AG10803 (cell line): ENCODE measurements at places on chromosomes 2 and 18.

GRCh38 chr2:113878743-113879142, 11.1 kb upstream of the ACTR3 start:
- DNase-seq = no peak

DNA sequence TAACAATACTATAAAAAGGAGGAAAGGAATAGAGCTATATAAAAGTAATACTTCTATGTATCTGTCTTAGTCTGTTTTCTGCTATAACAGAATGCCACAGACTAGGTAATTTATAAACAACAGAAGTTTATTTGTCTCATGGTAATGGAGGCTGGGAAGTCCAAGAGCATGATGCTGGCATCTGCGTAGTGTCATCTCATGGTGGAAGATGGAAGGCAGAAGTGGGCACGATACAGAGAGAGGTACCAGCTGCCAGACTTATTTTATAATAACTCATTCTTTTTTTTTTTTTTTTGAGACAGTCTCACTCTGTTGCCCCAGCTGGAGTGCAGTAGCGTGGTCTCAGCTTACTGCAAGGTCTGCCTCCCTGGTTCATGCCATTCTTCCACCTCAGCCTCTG, 4.3 kb downstream of the DHX57 start:
- DNase-seq = no peak

GRCh38 chr2:8324901-8325300, 357.0 kb upstream of the ID2 start:
- DNase-seq = no peak

DNA sequence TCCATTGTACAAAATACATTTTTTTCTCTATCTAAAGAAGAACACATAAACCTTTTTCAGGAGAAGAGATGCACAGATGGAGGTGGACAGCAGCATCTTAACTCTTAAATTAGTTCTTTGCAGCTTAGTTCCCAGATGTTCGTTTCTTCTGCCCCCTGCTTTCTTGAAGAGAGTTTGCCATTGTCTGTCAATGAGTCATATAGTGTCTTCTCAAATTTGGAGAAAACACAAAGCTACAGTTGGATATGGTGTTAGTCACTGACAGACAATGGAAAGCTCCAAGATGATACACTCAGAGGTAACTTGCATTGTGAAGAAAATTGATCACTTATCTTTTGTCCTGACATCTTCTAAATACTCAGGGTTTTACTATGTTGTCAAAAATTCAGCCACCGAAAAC, 48.8 kb upstream of the TMEFF2 start:
- peak; percentile 24 for DNase-seq

- no peak for DNase-seq
These were observed 52.0 kb downstream of the TEKT4 start for GRCh38 chr2:94923196-94923595.

DNA sequence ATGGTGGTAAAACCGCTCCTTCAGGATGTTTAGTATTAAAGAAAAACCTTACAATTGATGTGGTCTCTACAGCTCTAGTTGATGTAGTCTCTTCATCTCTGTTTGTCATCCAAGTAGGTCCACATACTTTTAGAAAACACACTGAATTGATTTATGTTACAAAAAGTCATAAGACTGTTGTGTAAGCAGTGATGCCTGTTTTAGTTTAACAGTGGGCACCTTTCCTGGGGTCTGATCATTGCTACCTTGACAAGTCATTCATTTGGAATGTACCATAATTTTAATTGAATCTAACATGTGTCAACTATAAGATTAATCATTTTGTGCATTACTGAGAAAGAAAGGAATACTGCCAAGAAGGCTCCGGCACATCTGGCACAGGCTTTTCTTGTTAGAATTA, 34.3 kb downstream of the GIGYF2 start:
- DNase-seq = peak; percentile 71

GRCh38 chr2:224223851-224224555, 177.9 kb downstream of the FAM124B start:
- DNase-seq = no peak

GRCh38 chr2:44329343-44329742, 32.0 kb downstream of the PREPL start:
- no peak for DNase-seq

DNA sequence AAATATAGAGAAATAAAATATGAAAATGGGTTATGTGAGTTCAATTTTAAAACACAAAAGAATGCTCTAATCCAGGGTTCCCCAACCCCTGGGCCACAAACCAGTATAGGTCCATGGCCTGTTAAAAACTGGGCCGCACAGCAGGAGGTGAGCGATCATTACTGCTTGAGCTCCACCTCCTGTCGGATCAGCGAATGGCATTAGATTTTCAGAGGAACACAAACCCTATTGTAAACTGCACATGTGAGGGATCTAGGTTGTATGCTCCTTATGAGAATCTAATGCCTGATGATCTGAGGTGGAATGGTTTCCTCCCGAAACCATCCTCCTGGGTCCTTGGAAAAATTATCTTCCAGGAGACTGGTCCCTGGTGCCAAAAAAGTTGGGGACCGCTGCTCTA, 34.7 kb downstream of the TTR start:
- no peak for DNase-seq

GRCh38 chr18:69267895-69268294, 132.8 kb upstream of the DOK6 start:
- no peak for DNase-seq

DNA sequence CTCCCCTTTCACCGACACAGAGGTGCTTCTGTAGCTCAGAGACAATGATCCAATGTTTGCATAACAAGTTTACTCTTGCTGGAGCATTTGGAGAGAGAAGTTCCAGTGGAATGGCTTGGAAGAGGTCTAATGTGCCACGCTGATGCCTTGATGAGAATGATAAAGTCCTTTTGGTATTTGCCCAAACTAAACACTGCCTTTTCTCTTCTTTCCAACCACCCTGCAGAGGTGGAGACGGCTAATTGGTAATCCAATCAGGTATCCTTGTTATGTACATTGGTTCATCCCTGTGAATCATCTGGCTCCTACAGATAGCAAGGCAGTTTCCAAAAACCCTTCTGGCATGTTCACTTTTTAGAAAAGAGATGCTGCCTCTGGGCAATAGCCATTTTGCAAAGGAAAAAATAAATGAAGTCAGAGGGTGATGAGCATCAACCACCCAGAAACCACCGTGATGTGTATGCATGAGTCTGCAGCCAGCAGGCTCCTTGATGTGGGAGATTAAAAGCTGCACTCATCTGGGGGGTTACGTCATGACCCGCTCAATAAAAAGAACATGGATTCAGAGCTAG, 40.6 kb downstream of the KIAA2012 start:
- peak; percentile 73 for DNase-seq

- no peak for DNase-seq
These were observed 50.5 kb downstream of the GAREM1 start for GRCh38 chr18:32420084-32420750.

DNA sequence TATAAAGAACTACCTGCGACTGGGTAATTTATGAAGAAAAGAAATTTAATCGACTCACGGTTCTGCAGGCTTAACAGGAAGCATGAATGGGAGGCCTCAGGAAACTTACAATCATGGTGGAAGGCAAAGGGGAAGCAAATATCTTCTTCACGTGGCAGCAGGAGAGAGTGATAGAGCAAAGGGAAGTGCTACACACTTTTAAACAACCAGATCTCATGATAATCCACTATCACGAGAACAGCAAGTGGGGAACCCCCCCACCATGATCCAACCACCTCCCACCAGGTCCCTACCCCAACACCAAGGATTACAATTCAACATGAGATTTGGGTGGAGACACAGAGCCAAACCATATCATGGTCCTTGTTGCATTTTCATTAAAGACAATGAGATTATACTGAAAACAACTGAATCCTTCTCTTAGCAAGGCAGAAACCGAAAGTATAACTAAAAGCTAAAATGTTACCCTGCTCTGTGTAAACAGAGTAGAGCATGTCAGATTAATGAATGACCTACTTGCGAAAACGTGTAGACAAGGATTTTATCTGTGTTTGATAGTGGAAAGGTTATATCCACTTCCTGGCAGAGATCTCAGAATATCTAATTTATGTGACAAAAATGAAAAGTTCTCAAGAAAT, 60.1 kb upstream of the RBBP8 start:
- DNase-seq = no peak

DNA sequence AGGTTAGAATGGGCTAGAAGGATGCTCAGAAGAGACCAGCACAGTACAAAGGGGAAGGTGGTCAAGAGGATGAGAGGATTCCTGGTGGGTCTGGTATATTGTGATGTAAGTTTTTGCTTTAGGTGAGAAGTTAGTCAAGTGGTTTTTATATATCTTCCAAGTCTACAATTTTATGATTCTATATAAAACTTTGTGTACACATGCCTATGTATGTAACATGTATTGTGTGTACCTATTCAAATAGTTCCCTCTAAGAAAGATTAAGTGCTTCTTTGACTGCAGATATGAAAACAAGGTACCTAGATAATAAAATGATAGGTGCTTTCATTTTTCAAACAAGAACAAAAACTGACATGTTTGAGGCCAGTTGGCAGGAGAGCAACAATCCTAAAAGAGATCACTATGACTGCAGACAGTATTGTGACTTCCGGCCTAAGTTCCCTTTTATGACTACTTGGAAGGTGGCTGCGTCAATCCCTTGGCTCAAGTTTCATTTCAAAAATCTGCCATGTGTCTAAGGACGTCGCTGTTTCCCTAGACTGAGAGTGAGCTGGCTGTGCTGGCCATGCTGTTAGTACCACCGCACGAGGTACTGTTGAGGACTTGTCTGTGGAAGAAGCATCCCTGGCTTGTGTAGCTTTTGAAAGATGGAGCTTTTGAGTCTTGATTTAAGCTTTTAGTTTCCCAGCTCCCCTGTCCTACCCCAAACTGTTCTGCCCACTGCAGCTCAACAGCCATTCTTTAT, 123.1 kb downstream of the PRPF40A start:
- peak; percentile 45 for DNase-seq

DNA sequence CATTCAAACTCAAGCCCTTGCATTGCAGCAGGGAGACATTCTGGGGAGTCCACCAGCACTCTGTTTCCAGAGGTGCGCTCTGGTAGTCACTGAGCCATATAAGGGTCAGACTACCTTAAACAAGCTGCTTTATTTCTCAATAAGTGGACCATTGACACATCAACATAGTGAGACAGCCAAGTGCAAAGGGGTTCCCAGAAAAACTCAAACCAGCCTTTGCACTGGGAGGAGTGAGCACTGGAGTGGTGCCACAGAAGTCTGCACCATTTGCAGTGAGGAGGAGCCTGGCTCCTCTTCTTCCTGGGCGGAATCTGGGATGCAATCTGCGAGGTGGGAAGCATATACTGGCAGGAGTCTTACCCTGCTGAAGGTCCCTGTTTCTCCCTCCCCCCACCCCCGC, 86.4 kb downstream of the OSR1 start:
- no peak for DNase-seq

GRCh38 chr2:85264471-85264870, 63.3 kb downstream of the TGOLN2 start:
- peak; percentile 68 for DNase-seq

DNA sequence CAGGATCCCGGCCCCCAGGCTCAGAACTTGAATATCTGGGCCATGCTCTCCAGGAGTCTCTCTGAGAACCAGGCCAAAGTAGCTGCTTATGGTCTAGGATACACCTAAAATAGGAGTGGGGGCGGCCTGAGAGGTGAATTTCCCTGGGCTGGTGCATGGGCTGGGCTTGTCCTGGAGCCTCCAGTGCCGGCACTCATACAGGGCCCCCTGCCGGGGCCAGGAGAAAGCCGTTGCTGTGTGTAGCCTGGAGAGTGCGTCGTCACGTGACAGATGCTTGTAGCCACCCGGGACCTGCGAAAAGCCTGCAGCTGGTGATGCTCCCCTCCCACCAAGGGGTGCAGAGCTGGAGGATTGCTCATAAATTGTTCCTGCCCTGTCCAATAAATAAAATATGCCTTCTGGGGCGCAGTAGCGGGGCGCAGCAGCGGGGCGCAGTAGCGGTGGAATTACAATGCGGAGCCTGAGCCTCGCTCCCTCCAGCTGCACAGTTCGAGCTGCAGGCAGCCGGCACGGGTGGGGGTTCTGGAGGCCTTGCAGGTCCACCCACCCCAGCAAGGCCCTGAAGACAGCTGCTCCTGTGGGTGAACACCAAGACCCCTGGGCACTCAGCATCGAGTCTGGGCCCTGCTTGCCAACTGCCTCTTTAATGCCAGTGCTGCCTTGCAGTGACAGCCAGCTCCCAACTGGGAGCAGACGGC, 289.9 kb downstream of the NDUFA10 start:
- peak; percentile 6 for DNase-seq

DNA sequence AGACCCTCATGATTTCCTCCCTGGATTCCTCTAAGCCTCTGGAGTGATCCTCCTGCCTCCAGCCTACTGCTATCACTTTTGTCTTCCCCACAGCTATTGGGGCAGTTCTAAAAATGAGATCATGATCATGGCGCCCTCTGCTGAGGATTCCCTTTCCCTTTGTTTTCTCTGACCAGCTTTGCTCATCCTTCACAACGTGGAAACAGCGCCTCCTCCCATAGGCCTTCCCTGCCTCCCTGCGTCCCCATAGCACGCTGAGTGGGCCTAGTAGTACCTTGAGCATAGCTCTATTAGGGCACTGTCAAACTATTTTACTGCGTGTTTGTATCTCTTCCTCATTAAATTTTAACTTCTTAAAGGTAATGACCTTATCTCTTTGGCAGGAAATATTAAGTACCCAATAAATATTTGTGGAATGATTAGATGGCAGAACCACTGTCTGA, 207.0 kb upstream of the FANCL start:
- peak; percentile 68 for DNase-seq

DNA sequence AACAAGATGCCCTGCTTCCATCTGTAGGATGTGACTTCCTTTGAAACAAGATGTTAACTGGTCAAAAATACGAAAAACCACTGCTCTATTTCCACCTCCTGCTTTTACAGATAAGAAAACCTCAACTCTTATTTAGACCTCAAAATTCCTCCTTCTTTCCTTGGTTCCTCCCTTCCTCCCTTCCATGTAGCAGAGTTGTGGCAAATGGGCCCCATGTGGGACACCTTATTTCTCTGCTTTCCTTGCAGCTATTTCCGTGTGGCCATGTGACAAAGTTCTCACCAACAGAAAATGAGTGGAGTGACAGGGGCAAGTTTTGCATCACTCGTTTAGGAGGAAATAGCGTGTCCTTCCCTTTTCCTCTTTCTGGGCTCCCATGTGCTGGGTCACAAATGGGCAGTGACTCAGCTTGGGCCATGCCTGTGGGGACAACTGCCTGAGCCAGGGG, 69.4 kb upstream of the SMAD2 start:
- no peak for DNase-seq

GRCh38 chr18:32139835-32140283, 48.2 kb downstream of the RNF138 start:
- no peak for DNase-seq

- no peak for DNase-seq
These were observed 191.1 kb upstream of the ALKAL2 start for GRCh38 chr2:479031-479430.

DNA sequence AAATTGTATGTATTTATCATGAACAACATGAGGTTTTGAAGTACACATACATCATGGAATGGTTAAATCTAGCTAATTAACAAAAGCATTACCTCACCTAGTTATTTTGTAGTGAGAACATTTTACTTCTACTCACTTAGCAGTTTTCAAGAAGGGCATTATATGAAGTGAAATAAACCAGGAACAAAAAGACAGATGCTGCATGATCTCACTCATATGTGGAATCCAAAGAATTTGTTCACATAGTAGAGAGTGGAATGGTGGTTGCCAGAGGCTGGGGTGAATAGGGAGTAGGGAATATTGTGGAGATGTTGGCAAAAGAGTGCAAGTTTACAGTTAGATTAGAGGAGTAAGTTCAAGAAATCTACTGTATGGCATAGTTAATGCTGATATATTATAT, 292.0 kb downstream of the ASXL3 start:
- DNase-seq = peak; percentile 2

GRCh38 chr18:11826836-11827235, 24.4 kb upstream of the CHMP1B start:
- no peak for DNase-seq
